ENCODE measurements at places on chromosomes 2 and 18. TPM values are rescaled to one million over a fixed set of nuclear protein-coding genes. Genes with fewer than 3 reads are reported as not detected.

The UGT1A9 gene
- not detected for polyA plus RNA-seq

The LMAN2L gene
- 12.3 TPM for polyA plus RNA-seq

The ESPNL gene
- 1.2 TPM for polyA plus RNA-seq

The DAPL1 gene
- 17.6 TPM for polyA plus RNA-seq

The REG1B gene
- polyA plus RNA-seq, result 1.4 TPM

The CD8B2 gene
- not detected for polyA plus RNA-seq

The ATP6V1C2 gene
- 2.6 TPM for polyA plus RNA-seq

The GPR35 gene
- polyA plus RNA-seq, result 0.07 TPM

Data from adrenal gland (tissue), 19 donors.